ENCODE measurements at places on chromosomes 3 and 15.

DNA sequence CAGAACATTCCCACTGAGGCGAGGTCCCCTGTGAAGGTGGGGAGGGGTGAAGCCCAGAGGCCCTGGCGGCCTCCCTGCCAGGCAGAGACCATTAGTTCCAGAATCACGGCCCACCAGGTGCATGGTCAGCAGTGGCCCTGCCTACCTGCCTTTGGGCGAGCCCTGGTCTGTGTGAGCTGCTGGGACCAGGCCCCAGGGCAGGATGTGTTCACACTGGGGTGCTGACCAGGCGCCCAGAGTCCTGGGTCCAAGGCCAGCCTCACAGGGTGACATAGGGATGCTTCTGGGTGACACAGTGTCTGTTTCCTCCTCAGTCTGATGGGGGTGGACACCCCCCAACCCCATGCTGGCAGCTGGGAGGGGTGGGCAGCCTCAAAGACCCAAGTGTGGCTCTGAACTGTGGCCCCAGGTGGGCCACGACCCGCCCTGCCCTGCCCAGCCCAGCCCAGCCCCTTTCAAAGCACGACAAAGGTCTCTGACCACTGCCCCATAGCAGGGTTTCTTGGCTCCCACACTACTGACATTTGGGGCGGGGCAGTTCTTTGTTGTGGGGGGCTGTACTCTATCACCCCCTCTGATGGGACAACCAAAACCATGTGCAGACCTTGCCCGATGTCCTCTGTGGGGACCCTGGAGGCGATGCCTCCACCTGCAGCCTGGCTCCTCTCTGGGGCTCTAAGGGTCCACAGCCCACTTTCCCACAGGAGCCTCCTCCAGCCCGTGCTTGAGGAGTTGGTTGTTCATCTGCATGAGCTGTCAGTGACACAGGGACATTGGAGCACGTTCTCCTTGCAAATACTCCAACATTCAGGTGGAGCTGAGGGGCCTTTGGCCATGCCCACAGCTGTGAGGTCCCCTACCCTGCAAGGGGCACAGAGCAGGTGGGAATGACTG lies 44.8 kb upstream of the SLC41A3 start:
- DNase-seq = no peak

DNA sequence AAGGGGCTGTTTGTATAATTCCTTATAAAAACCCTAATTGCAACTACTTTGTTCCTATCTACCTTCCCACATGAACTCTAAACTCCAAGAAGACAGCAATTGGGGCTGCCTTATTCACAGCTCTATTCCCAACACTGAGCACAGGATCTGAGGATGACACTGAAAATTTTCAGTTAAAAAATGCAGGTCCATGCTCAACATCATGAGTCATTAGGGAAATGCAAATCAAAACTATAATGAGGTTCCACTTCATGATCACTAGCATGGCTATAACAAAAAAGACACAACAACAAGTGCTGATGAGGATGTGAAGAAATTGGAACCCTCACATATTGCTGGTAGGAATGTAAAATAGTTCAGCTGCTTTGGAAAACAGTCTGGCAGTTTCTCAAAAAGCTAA lies 12.9 kb downstream of the SUMF1 start:
- no peak for DNase-seq

GRCh38 chr3:135018149-135018923 lies 223.3 kb downstream of the EPHB1 start:
- no peak for DNase-seq

DNA sequence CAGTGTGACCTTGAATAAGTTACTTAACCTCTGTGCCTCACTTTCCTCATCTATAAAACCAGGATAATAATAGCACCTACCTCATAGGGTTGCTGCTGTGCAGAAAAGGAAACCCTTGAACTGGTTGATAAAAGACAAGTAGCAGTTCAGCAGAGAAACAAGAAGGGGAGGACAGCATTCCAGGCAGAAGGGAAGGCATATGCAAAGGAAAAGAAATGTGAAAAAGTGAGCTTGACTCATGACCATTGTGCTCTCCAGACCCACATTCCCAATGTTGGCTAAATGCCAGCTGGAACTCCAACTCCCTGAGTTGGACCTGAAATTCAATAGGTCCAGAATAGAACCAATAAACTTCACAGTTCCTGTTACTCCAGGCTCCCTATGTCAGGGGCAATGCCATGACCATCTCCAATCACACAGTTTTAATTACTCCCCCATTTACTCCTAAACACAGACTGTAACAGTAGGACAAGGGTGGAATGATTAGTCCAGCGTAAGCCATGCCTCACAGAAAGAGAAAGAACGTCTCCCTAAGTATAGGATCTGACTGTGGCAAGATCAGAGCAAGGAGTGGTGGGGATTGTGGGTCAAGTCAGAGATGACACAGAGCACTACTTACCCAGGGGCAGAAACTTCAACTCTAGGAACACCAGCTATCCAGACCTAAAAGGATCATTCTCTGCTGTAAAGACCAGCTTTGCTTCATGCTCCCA lies 26.9 kb downstream of the PRKAR2A start:
- DNase-seq = no peak

GRCh38 chr15:33197636-33198035 lies 3.1 kb upstream of the FMN1 start:
- DNase-seq = no peak

GRCh38 chr15:45251888-45252287 lies at the start of gene SLC28A2:
Gene SLC28A2, plus strand, starts transcription at chr15:45252234. Its CDS starts 982 bp downstream, at chr15:45253216.
- no peak for DNase-seq

DNA sequence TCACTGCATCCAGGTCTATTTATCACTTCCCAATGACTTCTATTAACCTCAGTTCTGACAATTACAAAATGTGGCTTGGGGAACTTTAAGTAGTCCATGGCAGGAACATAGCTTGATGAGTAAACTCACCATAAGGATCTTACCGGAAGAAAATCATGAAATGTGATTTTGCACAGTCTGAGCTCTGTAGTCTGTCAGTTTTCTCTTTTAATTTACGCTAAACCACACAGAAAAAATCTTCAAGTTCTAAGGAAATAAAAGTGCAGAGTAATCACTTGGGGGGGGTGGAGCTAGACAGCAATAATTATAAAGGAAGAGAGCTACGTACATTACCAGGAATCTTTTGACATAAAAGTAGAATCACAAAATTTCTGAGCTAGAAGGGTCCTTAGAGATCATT lies 9.2 kb downstream of the TBC1D5 start:
- DNase-seq = no peak

DNA sequence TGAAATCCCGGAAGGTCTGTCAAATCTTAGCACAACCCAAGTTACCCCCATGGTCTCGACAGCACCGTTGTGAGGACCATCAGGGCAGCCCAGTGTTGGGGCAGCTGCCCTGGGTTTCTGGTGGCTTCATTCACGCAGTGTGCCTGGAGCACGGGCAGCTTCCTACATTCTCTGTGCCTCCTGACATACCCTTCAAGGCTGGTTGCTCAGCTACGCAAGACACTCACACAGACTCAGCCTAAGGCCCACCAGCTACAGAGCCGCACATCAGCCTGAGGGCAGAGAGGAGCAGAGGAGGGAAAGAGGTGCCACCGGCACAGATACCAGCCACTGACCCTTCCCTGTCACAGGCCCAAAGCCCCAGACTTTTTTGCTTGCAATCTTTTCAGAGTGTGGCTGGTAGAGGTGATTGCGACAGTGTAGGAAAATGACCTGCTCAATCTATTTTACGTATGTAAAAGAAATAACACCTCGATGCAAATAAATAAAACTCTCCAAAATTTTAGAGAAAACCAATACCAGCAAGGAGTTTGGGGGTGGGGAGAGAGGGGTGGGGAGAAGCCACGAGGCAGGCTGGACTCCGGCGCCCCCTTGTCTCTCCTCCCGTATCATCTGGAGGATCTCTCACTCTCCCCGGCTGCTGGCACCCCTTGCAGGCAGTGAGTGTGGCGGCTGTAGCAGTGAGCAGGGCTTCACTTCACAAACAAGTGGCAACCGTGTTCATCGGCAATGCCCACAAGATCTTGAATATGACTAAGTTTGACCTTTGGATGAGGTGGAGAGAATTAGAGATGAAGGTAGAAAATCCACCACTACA lies 12.7 kb downstream of the CSPG5 start:
- no peak for DNase-seq

GRCh38 chr3:70829092-70829491 lies 516.7 kb upstream of the MDFIC2 start:
- no peak for DNase-seq

GRCh38 chr3:28575746-28576613 lies 227.4 kb upstream of the AZI2 start:
- DNase-seq = no peak

DNA sequence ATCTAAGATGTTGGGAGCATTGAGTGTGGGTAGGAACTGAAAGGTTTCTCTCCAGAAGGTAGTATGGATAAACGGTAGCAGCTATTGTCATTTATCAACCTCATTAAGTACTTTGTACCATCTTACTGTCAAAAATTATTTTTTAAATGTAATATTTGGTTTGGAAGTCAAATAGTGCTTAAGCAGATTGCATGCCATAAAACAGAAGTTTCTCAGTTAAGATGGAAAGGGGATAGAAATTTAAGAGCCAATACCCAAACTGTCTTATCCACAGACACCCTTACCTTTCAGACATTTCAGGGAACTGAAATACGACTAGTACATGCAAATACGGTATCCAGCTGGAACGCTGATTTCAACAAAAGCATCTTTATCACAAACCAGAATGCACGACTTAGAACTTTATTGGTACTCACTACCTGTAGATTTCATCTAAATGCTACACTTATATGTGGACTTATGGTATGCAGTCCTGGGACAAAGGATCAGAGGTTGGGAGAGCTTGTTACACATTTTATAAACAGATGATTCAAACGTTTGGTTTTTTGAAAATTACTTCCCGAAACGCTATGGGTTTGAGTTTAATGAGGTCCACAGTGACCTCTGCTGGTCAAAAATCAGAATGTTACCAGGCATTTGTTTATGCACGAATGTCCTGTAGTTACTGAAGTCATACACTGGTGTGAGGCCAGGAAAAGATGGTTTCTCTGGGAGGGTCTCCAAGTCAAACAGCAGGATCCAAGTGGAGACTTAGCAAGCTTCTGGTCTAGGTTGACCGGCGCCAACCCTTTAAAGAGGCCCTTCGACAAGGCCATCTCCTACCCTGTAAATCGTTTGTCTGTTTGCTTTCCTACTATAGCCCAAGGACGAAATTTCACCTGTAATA lies 45.7 kb upstream of the DUT start:
- DNase-seq = no peak

DNA sequence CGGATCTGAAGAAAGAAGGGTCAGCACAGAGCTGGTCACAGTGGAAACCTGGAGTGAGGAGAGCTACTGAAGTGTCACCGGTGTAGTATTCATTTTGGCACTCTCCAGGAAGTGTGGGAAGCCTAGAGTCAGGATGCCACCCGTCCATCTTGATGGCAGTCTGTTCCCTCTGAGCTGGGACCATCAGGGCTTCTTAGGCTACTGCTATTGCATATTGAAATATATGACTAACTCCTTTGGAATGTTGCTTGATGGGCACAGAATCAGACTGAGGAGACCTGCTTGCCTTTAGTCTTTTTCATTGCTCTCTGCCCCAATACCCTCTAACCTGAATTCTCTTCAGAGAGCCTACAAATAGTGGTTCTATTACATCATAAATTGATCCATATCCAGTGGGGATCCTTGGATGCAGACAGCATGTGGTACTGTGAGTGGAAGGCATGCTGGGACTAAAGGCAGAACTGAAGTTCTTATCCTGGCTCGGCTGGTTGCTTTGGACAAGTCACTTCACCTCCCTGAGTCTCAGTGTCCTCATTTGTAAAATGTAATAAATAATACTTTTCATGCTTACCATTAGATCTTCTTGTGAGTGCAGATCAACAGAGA lies 143.5 kb downstream of the PDE8A start:
- DNase-seq = no peak

GRCh38 chr3:50264964-50265485 lies 3.9 kb upstream of the SEMA3B start:
- no peak for DNase-seq

- DNase-seq = no peak
These were observed 173.3 kb downstream of the GHSR start for GRCh38 chr3:172274906-172275305.

- no peak for DNase-seq
These were observed 393.5 kb downstream of the RSL24D1 start for GRCh38 chr15:54803134-54803808.

All from RWPE2 (cell line).